ENCODE measurements at places on chromosomes 3 and 15. TPM values are rescaled to one million over a fixed set of nuclear protein-coding genes. Genes with fewer than 3 reads are reported as not detected.
A peak's percentile ranks its signal among the peaks of the same experiment; 100 is the strongest.

SPRED1 gene
- 38.8 TPM for total RNA-seq

SETD5 gene
- 72.1 TPM for total RNA-seq

HCLS1 gene
- total RNA-seq: 0.89 TPM

SEMA6D gene
- 1.6 TPM for total RNA-seq

SAMD7 gene
- not detected for total RNA-seq

CGNL1 gene
- total RNA-seq: not detected

PDE8A gene
- total RNA-seq: 18.1 TPM

- DNase-seq: no peak
Observed at GRCh38 chr3:61944726-61945125, 383.4 kb downstream of the PTPRG start.

GRCh38 chr3:1172644-1173043, 79.8 kb downstream of the CNTN6 start:
- no peak for DNase-seq

- DNase-seq: peak; percentile 53
Observed at GRCh38 chr3:64300790-64301423, 75.6 kb upstream of the PRICKLE2 start.

GRCh38 chr15:81575436-81576123, 201.6 kb upstream of the TMC3 start:
- no peak for DNase-seq

- DNase-seq: no peak
Observed at GRCh38 chr15:90232196-90232595, 1.5 kb downstream of the CIB1 start.

GRCh38 chr15:26667222-26667988, 105.5 kb downstream of the GABRB3 start:
- no peak for DNase-seq

DNA sequence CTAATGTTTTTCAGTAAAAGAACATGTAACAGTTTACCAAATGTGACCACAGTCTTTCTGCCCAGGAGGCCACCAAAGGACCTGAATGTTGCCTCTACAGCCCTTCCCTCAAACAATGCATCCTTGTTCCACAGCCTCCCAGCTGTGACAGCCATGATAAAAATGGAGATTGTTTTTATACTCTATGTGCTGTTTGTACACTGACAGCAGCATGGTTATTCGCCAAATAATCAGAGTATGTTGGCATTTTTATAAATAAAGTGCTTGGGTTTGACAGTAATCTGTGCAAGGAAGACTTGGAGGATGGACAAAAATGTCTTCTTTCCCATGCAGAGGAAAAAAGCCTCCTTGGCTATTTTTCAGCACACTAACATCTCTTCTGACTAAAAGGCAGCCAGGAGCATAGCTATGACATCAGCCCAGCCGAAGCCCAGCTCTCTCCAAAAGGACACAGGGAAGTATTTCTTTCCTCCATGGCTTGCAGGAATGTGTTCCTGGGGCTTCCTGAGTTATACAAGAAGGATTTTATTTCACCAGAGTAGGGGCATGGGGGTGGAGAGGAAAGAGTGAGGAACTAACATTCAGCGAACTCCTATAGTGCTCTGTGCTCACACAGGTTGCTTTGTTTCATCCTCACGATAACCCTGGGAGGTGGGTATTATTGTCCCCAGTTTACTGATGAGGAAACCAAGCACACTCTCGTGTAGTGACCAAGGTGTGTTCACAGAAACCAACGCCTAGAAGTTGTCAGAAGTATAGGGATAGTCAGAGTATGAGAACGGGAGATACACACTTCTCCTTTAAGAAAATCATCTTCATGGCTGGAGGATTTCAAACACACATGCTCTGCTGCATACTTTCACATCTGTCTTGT, 339.7 kb downstream of the MECOM start:
- no peak for DNase-seq

DNA sequence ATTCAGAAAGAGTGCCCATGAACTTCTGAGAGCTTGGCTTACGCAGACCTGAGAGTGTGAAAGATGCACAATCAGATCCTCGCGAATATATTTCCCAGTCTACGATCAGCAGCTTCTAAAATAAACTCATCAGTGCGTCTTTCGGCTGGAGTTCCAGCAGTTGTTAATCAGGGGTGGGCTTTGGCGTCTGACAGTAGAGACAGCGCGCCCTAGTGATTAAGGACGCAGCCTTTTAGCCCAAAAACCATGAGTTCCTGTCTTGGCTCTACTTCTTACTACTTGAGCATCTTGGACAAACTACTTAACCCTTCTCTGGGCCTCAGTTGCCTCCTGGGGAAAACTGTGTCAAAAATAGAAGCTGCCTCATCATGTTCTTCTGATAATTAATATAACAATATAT, 15.8 kb upstream of the ARRDC4 start:
- no peak for DNase-seq

DNA sequence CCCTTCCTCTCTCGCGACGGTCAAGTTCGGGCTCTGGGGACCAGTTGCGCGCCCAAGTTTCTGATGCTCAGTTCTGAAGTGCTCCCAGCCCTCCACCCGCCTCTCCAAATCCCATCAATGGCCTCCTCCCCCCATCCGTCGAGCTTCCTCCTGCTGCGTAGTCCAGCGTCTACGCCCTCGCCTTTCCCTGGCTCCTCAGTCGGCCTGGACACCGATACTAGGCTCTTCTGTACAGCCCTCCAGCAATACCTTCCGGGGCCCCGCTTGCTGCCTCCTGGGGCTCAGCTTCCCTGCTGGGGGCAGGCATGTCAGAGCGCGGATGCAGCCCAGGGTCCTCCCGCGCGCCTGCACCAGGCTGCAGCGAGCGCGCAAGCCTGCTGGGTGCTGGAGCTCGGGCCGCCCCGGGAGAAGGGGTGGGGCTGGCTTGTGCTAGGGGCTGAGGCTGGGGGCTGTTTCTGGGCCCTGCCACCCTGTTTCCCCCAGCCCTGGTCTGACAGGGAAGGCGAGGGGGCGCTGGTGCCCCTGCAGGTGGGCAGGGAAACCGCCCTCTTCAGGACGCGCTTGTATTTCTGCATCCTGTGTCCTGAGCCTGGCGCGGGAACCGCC, 353.3 kb upstream of the SUCLG2 start:
- no peak for DNase-seq

GRCh38 chr3:190617185-190617584, 103.3 kb downstream of the IL1RAP start:
- DNase-seq: no peak

GRCh38 chr15:47725906-47726305, 8.6 kb downstream of the SEMA6D start:
- no peak for DNase-seq

DNA sequence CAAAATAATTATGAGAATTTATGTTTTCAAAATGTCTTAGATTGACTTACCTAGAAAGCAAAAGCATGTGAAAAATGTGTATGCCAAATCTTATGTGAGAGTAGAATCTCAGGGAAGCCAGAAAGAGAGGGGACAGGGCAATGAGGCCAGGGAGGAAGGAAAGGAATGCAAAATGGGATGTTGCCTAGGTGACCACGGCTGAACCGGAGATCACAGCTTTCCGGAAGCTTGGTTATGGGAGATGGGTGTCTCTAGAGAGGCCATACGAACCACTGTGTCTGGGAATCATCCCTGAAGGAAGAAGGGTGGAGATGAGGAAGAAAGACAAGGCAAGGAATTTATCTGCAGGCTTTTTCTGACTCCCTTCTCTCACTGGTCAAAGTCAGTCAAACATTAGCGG, 76.0 kb downstream of the SUCLG2 start:
- DNase-seq: no peak

DNA sequence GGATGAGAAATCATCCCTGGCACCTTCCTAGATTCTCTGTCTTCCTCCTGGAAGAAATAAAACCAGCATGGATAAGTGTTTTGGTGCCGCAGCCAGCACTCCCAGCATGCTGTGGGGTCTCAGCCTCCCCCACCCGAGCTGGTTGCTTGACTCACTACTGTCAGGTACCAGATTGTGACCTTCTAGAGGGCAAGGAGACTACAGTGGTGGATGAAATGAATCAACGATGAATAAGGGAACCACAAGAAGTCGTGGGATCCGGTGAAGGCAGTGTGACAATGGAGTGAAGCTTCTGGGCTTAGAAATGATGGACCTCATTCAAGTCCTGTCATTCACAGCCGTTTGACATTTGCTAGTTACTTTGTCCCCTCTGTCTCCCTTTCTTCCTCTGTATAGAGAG, 50.2 kb upstream of the SLCO3A1 start:
- no peak for DNase-seq
